Kidney (tissue), 22 donors: ENCODE measurements at places on chromosomes 5 and 9.

GRCh38 chr9:109101810-109102209, 17.9 kb downstream of the TMEM245 start:
- peaks cover 3% of the 10 kb centered on the region for H3K36me3 ChIP-seq
- H3K27me3 ChIP-seq: no peaks in the 10 kb centered on the region
- H3K27ac ChIP-seq: no peak overlapping the region
- H3K4me3 ChIP-seq: no peak overlapping the region
- DNase-seq: no peak

- H3K4me1 ChIP-seq: no peaks in the 10 kb centered on the region
- no peaks in the 10 kb centered on the region for H3K36me3 ChIP-seq
- H3K27ac ChIP-seq: no peak overlapping the region
These were observed 546.9 kb upstream of the C9orf72 start for GRCh38 chr9:28120184-28120583.

GRCh38 chr9:108033976-108034964, 544.7 kb upstream of the KLF4 start:
- no peaks in the 10 kb centered on the region for H3K4me1 ChIP-seq
- DNase-seq: peak; percentile 72
- no peak overlapping the region for H3K4me3 ChIP-seq
- H3K36me3 ChIP-seq: no peaks in the 10 kb centered on the region
- no peak overlapping the region for H3K27ac ChIP-seq
- H3K27me3 ChIP-seq: no peaks in the 10 kb centered on the region

DNA sequence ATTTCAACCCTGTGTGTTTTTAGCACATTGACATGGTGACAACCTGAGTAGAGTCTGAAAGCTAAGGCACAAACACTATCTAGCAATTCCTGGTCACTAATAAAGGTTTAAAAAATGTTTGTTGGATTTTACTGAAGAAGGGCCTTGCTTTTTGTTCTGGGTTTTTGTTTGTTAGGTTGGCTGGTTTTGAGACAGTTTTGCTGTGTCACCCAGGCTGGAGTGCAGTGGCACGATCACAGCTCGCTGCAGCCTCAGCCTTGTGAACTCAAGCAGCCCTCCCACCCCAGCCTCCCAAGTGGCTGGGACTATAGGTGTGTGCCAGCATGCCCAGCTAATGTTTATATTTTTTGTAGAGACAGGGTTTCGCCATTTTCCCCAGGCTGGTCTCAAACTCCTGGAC, 39.0 kb downstream of the PRKACG start:
- H3K4me3 ChIP-seq: no peak overlapping the region
- no peaks in the 10 kb centered on the region for H3K4me1 ChIP-seq
- no peaks in the 10 kb centered on the region for H3K36me3 ChIP-seq
- no peak overlapping the region for H3K27ac ChIP-seq
- H3K27me3 ChIP-seq: no peaks in the 10 kb centered on the region

DNA sequence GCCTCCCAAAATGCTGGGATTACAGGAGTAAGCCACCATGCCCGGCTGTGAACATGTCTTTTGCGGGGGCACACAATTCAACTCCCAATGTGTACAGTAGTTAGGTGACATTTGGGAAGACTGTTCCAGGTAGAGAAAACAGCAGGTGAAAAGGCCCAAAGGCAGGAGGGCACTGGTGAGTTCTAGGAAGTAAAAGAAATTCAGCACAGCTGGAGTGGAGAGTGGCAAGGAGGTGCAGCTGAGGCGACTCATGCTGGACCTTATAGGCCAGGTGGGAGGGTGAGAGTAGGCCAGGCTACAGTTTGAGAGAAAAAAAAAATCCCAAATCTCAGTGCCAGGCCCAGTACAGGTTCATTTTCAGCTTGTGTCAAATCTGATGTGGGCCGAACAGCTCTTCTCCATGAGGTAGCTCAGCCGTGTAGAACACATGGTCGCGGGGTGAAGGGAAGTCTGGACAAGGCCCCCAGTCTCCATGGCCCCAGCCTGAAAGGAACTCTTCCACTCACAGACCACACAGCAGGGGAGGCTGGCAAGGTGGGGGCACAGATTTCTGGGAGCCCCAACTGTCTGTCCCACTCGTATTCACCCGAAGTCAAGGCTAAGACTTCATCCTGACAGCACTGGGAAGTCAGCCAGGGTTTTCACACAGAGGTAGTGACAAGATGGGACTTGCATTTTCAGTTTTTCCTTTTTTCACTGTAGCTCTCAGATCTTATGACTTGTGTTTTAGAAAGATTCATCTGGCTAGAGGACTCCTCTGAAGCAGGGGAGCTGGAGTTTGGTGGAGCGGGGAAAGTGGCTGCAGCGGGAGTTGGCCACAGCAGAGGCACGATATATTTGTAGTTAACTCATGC, 4.5 kb upstream of the HNRNPAB start:
- H3K27me3 ChIP-seq: no peaks in the 10 kb centered on the region
- no peak overlapping the region for H3K4me3 ChIP-seq
- H3K36me3 ChIP-seq: no peaks in the 10 kb centered on the region
- H3K4me1 ChIP-seq: no peaks in the 10 kb centered on the region

DNA sequence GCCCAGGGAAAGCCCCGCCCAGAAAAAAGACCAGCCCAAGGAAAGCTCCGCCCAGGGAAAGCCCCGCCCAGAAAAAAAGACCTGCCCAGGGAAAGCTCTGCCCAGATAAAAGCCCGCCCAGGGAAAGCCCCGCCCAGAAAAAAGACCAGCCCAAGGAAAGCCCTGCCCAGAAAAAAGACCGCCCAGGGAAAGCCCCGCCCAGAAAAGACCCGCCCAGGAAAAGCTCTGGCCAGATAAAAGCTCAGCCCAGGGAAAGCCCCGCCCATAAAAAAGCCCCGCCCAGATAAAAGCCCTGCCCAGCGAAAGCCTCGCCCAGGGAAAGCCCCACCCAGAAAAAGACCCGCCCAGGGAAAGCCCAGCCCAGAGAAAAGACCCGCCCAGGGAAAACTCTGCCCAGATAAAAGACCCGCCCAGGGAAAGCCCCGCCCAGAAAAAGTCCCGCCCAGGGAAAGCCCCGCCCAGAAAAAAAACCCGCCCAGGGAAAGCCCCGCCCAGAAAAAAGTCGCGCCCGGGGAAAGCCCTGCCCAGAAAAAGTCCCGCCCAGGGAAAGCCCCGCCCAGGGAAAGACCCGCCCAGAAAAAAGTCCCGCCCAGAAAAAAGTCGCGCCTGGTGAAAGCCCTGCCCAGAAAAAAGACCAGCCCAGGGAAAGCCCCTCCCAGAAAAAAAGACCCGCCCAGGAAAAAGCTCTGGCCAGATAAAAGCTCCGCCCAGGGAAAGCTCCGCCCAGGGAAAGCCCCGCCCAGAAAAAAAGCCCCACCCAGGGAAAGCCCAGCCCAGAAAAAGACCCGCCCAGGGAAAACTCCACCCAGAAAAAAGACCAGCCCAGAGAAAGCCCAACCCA, 11.9 kb downstream of the GRIN1 start:
- H3K27ac ChIP-seq: no peak overlapping the region
- no peak overlapping the region for H3K4me3 ChIP-seq
- DNase-seq: no peak
- no peaks in the 10 kb centered on the region for H3K4me1 ChIP-seq

DNA sequence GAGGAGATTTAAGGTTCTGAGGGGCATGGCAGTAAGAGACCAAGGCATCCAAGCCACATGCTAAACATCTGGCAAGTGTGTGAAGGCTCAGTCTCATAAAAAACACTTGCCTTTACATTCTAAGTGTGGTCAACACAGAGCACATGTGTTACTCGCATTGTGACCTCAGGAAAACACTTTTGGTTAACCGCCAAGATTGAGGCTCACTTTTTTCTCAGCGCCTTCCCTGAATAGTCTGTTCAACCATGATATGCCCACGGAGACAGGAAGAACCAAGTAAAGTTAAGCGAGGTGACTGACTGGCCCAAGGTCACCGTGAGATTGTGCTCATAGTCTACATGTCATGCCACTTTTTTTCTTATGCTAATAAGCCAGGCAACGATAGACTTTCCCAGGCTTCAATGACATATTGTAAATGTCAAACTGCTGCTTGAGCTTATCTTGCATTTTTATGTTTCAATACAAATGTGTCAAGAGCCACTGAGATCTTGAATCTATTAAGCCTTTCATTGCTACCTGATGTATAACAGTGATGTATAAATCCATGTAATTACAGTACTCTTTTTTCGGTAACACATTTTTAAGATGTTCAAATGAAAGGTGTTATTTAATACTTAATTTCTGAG, 21.1 kb upstream of the IL9 start:
- no peak overlapping the region for H3K27ac ChIP-seq
- no peaks in the 10 kb centered on the region for H3K27me3 ChIP-seq
- no peak overlapping the region for H3K4me3 ChIP-seq
- no peaks in the 10 kb centered on the region for H3K4me1 ChIP-seq
- no peak for DNase-seq

- no peaks in the 10 kb centered on the region for H3K27me3 ChIP-seq
- H3K4me3 ChIP-seq: no peak overlapping the region
- no peak overlapping the region for H3K27ac ChIP-seq
- no peaks in the 10 kb centered on the region for H3K36me3 ChIP-seq
These were observed 127.3 kb downstream of the CRB2 start for GRCh38 chr9:123483191-123483803.

- H3K27me3 ChIP-seq: no peaks in the 10 kb centered on the region
- H3K4me1 ChIP-seq: no peaks in the 10 kb centered on the region
- no peak overlapping the region for H3K4me3 ChIP-seq
- no peak for DNase-seq
- H3K36me3 ChIP-seq: no peaks in the 10 kb centered on the region
These were observed 34.4 kb downstream of the HK3 start for GRCh38 chr5:176864755-176865154.

DNA sequence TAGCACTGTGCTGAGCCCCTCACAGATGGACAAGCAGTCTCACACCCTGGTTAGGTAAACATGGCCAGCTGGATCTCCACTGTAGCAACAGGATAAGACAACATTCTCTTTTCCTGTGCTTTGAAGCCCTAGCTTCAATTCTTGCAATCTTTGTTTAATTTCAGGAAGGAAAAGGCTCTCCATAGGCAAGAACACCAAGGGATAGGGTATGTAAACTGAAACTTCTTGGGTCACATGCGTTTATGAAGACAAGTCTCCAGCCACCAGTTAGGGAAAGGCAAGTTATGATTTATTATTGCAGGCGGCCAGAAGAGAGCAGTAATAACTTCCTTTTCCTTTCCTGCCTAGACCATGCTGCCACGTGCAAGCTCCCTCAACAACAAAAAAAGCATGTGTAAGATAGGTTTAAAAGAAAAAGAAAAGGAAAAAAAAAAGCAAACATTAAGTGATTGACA, 50.1 kb upstream of the POU5F2 start:
- no peaks in the 10 kb centered on the region for H3K4me1 ChIP-seq
- no peak overlapping the region for H3K4me3 ChIP-seq
- no peak overlapping the region for H3K27ac ChIP-seq
- peak; percentile 79 for DNase-seq
- no peaks in the 10 kb centered on the region for H3K36me3 ChIP-seq

DNA sequence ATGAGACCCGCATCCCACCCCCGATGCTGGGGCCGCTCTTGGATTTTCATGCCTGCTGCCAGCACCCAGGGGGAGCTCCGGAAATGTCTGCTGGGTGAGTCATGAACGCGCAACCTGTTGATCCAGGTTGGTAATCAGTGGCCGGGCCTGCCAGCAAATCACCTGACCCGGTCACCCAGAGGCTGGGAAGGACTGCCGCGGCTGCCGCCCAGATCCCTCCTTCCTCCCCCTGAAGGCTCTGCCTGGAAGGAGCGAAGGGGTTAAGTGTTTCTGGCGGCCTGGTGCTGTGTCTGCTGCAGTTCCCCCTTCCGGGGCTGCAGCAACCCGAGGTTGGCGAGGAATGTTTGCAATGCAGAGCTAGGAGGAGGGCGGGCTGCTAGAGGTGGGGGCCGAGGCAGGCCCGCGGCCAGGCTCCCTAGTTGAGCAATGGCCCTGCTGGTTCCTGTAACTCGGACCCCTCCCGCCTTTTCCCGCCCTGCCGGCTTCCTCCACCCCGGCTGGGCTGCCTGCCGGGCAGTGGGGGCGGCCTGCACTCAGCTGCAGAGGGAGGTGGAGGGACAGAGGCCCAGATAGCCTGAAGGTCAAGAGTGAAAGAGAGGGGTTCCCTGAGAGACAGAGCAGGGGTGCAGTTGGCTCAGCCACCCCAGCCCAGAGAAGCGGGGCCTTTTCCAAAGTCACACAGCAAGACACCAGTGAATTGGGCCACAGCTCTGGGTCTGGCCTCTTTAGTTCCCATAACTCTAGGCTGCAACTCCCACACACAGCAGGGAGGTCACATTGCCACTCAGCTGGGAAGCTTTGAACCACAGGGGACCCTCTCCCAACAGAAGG, 156.3 kb upstream of the IER5L start:
- peaks cover 25% of the 10 kb centered on the region for H3K4me1 ChIP-seq
- peak; percentile 95 for DNase-seq
- H3K36me3 ChIP-seq: no peaks in the 10 kb centered on the region
- no peaks in the 10 kb centered on the region for H3K27me3 ChIP-seq

DNA sequence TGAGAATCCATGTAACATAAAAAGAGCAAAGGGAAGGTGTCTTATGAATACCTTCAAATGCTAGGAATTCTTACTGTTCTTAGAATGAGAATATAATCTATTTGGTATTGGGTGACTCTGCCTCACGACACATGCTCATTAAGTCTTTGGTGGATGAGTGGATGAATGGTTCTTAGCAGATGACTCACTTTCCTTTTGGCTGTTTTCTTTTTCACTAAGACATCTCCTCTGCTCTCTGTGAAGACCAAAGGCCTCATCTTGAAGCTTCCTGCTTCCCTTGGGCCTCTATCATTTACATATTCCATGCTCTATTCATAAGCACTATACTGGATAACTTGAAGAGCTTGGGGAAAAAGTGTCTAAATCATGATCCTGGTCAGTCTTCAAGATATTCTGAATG, 468.1 kb downstream of the SPATA31D1 start:
- H3K27ac ChIP-seq: no peak overlapping the region
- H3K36me3 ChIP-seq: no peaks in the 10 kb centered on the region
- no peak overlapping the region for H3K4me3 ChIP-seq
- H3K4me1 ChIP-seq: no peaks in the 10 kb centered on the region
- H3K27me3 ChIP-seq: no peaks in the 10 kb centered on the region
- DNase-seq: no peak

DNA sequence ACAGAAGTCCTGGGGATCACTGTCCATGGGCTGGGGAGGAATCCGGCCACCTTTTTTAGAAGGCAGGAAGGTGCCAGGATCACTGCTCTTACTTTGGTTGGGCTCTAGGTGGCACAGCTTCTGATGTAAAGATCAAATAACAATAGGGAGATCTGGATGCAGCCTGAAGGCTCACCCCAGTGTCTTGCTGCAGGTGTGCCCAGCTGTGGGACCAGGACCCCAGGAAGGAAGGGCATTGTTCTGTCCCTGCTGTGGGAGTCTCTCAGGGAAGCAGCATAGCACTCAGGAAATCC, 69.6 kb downstream of the DAB2IP start:
- no peak for DNase-seq
- no peaks in the 10 kb centered on the region for H3K27me3 ChIP-seq
- no peaks in the 10 kb centered on the region for H3K36me3 ChIP-seq
- H3K4me3 ChIP-seq: no peak overlapping the region
- H3K27ac ChIP-seq: peak overlapping the region; percentile 65
- no peaks in the 10 kb centered on the region for H3K4me1 ChIP-seq

- DNase-seq: no peak
- H3K4me3 ChIP-seq: no peak overlapping the region
- no peak overlapping the region for H3K27ac ChIP-seq
- no peaks in the 10 kb centered on the region for H3K36me3 ChIP-seq
- no peaks in the 10 kb centered on the region for H3K27me3 ChIP-seq
These were observed 10.5 kb downstream of the MLLT3 start for GRCh38 chr9:20611691-20612287.

GRCh38 chr5:10277773-10278630, 27.9 kb downstream of the CCT5 start:
- no peak for DNase-seq
- no peaks in the 10 kb centered on the region for H3K4me1 ChIP-seq
- no peak overlapping the region for H3K4me3 ChIP-seq
- no peaks in the 10 kb centered on the region for H3K36me3 ChIP-seq

GRCh38 chr5:80860924-80861613, 99.1 kb upstream of the RASGRF2 start:
- H3K36me3 ChIP-seq: no peaks in the 10 kb centered on the region
- no peak overlapping the region for H3K4me3 ChIP-seq
- H3K4me1 ChIP-seq: no peaks in the 10 kb centered on the region
- no peak overlapping the region for H3K27ac ChIP-seq
